ENCODE measurements at places on chromosomes 11 and 22. TPM values are rescaled to one million over a fixed set of nuclear protein-coding genes. Genes with fewer than 3 reads are reported as not detected.

Gene YPEL1
- 0.39 TPM for total RNA-seq

Gene SLC22A6
- not detected for total RNA-seq

Gene KCNK4
- total RNA-seq = not detected

Gene CAT
- total RNA-seq = 100 TPM

Gene TEX12
- total RNA-seq = 0.31 TPM

Gene DNAJB13
- total RNA-seq = not detected

Gene CRKL
- total RNA-seq = 35.4 TPM

Gene CHST1
- 83.0 TPM for total RNA-seq

Gene SLC22A8
- total RNA-seq = not detected

Gene VPREB1
- not detected for total RNA-seq

Gene ANKK1
- not detected for total RNA-seq

Gene SERPIND1
- total RNA-seq = 0.50 TPM

Gene APOBEC3A
- not detected for total RNA-seq

Gene GNAZ
- 0.20 TPM for total RNA-seq

Gene VSIG2
- total RNA-seq = not detected

Gene ST14
- total RNA-seq = not detected

Gene ALDH3B1
- 18.2 TPM for total RNA-seq

Gene GPHA2
- total RNA-seq = not detected

Gene CARD18
- not detected for total RNA-seq

Gene OR51V1
- total RNA-seq = not detected

Gene ARRB1
- total RNA-seq = 38.4 TPM

Gene CASP12
- not detected for total RNA-seq

Gene DTX4
- total RNA-seq = 6.2 TPM

All from cardiac ventricle fibroblast (primary cell).